NCI-H187 treated with DMSO at 0.1 percent for 48 hours (cell line): ENCODE measurements at places on chromosomes 4 and X.

- no peak for DNase-seq
These were observed 7.3 kb downstream of the MAEA start for GRCh38 chr4:1297023-1297395.

DNA sequence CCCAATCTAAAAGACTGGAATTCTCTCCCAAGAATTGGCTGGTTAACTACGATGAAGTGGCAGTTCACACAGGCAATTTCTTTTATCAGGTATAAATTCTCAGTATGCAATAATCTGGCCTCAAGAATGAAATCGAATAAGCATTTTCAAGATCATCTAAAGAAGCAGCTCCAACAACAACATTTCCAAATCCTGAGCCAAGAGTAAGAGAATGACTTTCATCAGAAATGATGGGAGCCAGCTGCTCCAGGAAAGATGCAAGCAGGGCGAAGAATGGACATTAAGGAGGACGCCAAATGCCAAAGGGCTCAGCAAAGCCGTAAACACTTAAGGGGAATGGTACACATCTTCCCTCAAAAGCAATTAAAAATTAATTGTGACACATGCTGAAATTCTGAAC is 12.0 kb downstream of the ADAMTS3 start:
- no peak for DNase-seq

DNA sequence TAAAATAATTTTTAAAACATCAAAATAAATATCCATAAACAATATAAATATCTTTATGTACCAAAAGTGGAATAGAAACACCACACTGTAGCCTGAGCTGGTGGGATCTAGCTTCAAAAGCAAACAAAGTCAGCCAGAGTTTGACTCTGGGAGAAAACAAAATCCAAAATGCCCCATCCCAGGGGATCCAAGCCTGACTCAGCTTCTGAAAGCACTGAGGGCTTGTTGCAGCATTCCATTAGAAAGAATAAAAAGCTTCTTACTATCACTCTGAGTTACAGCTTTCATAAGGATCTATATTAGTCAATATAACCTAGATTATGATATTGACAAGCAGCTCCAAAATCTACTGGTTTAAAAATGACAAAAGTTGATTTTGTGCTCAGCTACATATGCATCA is 149.7 kb upstream of the ANKRD50 start:
- DNase-seq = no peak

- DNase-seq = no peak
These were observed 15.8 kb downstream of the SCD5 start for GRCh38 chr4:82782626-82783345.

- no peak for DNase-seq
These were observed 3.2 kb downstream of the SLITRK2 start for GRCh38 chrX:145820825-145821224.

DNA sequence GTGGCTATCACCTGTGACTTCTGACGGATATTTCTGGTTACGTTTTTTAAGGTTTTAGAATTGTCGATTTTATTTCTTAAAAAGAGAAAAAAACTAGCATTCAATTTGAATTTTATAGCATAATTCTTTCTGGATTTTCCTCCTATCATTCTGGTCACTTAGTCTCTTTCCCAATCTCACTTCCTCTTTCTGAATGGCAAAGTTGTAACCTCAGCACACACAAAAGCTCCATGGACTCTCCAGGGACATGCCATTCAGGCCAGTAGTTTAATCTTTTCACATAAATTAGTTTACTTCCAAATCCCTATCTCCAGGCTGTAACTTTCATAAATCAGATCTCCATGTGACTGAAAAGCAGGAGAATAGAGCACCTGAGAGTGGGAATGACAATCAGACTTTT is 110.7 kb downstream of the ARAP2 start:
- DNase-seq = no peak

DNA sequence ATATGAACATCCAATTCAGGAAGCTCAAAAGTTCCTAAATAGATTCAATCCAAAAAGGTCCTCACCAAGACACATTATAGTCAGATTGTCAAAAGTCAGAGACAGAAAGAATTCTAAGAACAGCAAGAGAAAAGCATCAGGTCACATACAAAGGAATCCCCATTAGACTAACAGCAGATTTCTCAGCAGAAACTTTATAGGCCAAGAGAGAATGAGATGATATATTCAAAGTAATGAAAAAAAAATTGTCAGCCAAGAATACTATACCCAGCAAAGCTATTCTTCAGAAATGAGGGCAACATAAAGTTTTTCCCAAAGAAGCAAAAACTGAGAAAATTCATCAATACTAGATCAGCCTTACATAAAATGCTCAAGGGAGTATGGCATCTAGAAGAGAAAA is 106.6 kb upstream of the SH3RF1 start:
- no peak for DNase-seq

DNA sequence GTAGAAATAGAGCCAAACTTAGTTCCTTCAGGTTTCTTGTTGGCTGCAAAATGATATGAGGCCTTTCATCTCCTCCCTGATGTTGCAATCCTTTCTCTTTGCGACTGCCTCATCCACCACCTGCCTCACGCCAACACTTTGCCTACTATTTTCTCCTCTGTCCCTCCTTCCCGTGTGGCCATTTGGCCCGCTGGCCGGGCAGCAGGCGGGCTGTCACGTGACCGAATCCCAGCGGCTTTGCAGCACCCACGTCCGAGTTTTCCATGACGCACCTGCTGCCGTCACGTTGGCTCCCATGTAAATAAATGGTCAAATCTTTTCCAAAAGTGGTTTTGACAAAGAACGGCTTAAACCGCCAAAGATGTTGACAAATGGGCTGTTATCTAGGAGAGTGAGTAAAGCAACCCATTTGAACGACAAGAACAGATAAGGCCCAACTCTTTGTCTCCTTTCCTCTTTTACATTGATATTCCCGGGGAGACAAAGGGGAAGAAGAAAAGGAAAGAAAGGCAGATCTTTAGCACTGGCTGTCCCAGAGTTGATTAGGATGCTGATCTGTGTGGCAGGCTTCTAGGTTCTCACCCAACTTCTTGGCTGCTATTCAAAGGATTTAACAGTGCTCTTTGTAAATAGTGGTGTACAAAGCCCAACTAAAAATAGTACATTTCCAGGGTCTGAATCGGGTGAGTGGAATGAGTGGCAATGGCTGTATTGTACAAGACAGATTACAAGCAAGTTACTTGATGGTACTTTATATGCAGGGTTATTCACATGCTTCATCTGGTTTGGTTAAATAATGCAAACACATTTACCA is 174.2 kb upstream of the JADE1 start:
- DNase-seq = no peak

GRCh38 chr4:73104695-73105094 is 35.2 kb upstream of the COX18 start:
- DNase-seq = no peak

DNA sequence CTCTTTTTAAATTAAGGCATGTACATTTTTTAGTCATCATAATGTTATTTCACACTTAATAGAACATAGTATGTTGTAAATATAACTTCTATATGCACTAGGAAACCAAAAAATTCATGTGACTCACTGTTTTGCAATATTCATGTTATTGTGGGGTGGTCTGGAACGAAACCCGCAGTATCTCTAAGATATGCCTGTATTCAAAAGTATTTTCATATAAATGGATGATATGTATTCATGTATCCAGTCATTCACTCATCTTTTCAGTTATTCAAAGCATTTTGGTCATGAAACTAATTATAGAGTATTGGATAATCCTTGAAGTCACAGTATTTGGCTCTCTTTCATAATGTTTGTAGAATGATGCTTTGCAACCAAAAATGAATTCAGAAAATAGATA is 168.1 kb downstream of the HS6ST2 start:
- DNase-seq = no peak

DNA sequence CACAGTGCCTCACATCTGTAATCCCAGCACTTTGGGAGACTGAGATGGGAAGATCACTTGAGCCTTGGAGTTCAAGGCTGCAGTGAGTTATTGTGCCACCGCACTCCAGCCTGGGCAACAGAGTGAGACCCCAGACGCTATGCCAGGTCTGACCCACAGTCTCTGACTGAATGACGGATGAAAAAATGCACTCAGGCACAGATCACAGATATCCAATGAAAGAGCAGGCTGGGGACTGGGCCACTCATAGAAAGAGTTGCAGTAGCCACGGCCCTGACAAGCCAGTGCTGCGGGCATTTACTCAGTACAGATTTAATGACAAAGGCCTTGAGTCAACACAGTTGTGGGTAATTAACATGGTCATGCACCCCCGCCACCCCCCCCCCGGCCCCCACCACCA is 22.7 kb downstream of the NUDT6 start:
- DNase-seq = no peak

- no peak for DNase-seq
These were observed 206.4 kb downstream of the KLHL13 start for GRCh38 chrX:117910216-117910615.

- no peak for DNase-seq
These were observed 253.6 kb upstream of the DIPK2B start for GRCh38 chrX:45454290-45454689.

DNA sequence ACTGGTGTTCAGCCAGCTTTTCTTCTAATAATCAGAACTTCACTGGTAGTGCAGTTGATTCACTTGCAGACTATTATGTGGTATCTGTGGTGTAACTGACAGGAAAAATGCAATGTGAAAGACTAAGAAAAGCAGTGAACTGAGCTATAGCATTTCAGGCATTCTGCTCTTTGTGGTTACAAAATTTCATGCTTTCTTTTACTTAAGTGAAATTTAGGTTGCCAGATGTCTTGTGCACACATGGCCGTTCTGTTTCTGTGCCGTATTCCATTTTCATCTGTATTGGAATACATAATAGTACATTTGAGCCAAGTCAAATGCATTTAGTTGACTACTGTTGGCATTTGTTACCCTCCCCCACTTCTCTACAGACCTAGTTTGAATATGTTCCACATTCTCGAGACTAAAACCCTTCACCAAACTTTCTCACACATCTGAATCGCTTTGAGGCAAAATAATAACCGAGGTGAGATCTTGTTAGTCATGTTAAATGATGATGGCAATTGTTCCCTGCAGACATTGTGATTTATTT is 8.2 kb downstream of the RTL3 start:
- no peak for DNase-seq

DNA sequence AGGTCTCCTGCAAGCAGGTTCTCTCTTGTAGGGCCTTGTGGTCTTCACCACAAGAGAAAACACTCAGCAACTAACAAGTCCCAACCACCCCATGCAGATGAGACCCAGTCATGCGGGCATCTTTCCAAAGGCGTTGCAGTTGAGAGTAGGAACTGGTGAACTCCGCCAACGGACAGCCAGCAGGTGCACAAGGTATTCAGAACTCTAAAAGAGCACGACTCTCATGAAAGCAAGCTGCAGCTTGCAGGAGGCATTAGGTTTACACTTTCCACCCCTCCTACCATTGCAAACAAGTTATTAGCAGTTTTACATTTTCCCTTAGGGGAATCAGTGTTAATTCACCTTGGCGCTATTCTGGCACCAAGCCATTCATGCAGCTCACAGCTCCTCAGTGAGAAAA is 173.4 kb upstream of the KIT start:
- DNase-seq = peak; percentile 59

GRCh38 chrX:108186811-108187210 is 95.2 kb downstream of the ATG4A start:
- DNase-seq = no peak

GRCh38 chr4:152828122-152828521 is 48.4 kb downstream of the ARFIP1 start:
- no peak for DNase-seq

- DNase-seq = no peak
These were observed 119.8 kb downstream of the SPOCK3 start for GRCh38 chr4:167114416-167114971.

DNA sequence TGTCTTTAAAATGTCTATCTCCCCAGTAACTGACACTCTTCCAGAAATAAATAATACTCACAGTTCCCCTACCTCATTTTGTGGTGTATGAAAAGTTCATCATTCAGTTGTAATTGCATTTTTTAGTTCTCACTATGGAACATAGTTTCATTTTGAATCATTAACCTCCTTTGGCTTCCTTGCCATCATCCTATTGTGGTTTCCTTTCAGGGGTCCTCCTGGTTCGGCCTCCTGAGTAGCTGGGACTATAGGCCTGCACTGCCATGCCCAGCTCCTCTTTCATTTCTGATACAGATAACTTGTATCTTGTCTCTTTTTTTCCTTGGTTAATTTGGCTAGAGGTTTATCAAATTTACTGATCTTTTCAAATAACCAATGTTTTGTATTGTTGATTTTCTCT is 23.1 kb upstream of the BLTP1 start:
- no peak for DNase-seq

DNA sequence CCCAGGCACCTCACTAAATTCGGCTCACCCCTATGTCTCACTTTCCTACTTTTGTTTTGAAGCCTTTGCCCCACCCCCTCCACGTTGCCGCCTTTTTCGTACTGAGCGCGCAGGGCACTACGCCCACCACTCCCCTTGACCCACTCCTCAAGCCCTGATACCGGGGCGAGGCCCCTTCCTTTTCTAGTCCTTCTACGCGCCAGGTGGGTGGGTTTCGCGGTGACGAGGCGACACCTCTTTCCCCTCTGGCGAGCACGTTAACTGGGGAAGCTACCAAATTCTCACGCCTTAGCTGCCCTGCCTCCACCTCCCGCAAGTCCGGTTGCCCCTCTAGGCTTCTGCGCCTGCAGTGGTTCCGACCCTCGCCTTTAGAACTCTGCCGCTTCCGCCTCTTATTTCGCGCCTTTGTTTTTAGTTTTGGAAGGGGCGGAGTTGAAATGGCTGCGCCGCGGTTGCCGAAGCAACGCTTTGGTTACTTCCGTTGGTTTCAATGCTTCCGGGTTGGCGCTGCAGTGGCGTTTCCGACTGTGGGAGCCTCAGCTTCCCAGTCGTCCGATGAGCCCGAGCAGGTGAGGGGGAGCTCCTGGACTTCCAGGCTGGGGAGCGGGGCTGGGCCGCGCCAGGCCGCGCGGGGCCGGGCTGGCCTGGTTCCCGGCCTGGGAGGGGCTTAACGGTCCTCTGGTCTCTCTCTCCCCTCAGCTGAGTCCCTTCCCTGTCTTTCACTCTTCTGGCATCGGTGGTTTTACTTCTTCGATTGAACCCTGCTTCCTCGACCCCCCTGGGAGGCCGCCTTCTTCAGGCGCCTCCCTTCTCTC is at the start of gene SLC25A14:
Gene SLC25A14 (plus strand): TSS at position 512 of the 815 bp plus-strand sequence. CDS start 360 bp downstream, outside the sequence.
- peak; percentile 50 for DNase-seq

DNA sequence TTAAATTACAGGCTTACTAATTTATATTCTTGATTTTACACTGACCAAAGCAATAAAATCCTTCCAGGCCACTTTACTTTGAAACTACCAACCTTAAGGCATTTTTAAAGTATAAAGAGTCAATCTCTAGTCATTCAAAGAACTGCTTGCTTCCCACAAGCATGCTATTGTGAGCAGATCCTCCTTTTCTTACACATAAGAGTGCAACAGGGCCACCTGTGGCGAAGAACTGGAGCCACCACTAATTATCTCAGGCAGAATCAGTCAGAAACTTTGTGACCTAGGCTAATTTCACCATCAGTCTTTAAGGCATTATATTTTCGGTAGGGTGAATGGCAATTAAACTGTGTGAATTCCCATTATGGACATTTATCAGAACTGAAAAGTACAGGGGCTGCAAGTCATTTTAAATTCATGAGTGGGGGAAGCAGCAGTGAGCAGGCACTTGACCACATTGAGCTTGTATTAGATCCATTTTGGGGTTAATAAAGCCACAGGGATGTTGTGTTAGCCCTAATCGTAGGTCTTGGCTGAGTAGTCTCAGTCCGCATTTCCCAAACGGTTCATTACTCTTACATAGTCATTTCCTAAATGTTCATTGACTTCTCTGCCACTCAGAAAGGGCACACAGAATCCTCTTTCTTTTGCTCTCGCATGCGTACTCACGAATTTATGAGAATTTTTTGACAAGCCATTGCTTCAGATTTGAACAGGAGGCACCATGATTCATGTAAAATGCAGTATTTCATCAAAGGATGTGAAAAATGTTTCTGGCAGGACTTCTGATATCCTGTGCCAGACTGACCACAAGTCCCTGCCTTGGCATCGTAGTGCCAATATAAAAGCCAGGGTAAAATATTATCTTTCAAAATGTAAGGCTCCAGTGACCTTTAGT is 39.8 kb downstream of the NPY2R start:
- DNase-seq = no peak
